ENCODE measurements at places on chromosomes 1 and 21. TPM values are rescaled to one million over a fixed set of nuclear protein-coding genes. Genes with fewer than 3 reads are reported as not detected.

- no peaks in the 10 kb centered on the region for H3K27me3 ChIP-seq
- H3K36me3 ChIP-seq = no peaks in the 10 kb centered on the region
- no peak overlapping the region for H3K27ac ChIP-seq
- H3K4me3 ChIP-seq = no peak overlapping the region
- DNase-seq = no peak
Observed at GRCh38 chr1:182175361-182175931, 113.9 kb upstream of the ZNF648 start.

DNA sequence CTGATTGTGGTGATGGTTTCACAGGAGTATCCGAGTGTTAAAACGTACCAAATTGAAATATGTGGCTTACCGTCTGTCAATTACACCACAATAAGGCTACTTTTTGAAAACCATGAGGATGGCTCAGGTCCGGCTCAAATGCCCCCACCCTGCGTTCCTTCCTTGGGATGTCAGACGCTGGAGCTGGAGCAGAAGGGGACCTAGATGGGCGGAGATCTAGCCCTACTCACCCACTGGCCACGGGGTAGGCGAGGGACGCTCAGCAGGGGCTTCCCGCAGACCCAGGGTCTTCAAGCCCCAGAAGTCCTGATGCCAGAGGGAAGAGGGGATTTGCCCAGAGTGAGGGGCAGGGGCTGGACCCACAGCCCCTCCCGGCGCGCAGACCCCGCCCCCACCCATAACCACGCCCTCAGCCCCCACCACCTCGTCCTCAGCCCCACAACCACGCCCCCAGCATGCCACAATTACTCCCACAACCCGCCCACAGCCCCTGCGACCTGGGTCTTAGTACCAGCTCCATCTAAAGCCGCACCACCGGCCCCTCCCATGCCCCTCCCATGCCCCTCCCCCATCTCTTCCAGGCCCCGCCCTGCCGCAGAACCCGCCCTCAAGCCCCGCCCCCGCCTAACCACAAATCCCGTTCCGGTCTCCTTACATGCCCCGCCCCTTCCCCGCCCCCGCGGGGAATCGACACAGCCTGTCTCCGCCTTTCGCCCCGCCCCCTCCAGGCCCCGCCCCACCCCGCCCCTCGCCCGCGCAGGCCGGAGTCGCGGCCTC, at the start of gene LRRC3:
LRRC3 (plus strand) TSS at position 764 of the 777 bp plus-strand sequence. CDS start 1,135 bp downstream, outside the sequence.
- H3K27ac ChIP-seq = no peak within 1 kb of the TSS
- H3K27me3 ChIP-seq = no peaks in the 10 kb centered on the region
- peak within 1 kb of the TSS; percentile 83 for H3K4me3 ChIP-seq
- H3K36me3 ChIP-seq = no peaks in the 10 kb centered on the region

DNA sequence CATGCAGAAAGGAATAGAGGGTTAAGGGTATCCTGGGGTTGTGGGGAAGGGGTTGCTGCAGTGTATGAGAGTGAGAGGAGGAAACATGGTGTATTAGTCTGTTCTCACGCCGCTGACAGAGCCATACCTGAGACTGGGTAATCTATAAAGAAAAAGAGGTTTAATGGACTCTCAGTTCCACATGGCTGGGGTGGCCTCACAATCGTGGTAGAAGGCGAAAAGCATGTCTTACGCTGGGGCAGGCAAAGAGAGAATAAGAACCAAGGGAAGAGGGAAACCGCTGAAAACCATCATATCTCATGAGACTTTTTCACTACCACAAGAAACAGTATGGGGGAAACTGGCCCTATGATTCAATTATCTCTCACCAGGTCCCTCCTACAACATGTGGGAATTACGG, 17.7 kb downstream of the OSBPL9 start:
- H3K4me3 ChIP-seq = no peak overlapping the region
- no peaks in the 10 kb centered on the region for H3K36me3 ChIP-seq
- H3K27ac ChIP-seq = no peak overlapping the region
- DNase-seq = no peak
- no peaks in the 10 kb centered on the region for H3K27me3 ChIP-seq
- H3K4me1 ChIP-seq = no peaks in the 10 kb centered on the region

- peak overlapping the region; percentile 88 for H3K4me3 ChIP-seq
- H3K36me3 ChIP-seq = no peaks in the 10 kb centered on the region
- no peaks in the 10 kb centered on the region for H3K4me1 ChIP-seq
- H3K27ac ChIP-seq = peak overlapping the region; percentile 70
- H3K27me3 ChIP-seq = no peaks in the 10 kb centered on the region
Observed at GRCh38 chr1:212413902-212414327, 771 bp downstream of the PACC1 start.

- no peak overlapping the region for H3K27ac ChIP-seq
- H3K4me1 ChIP-seq = no peaks in the 10 kb centered on the region
- no peak for DNase-seq
- H3K27me3 ChIP-seq = no peaks in the 10 kb centered on the region
- H3K36me3 ChIP-seq = no peaks in the 10 kb centered on the region
Observed at GRCh38 chr1:96918406-96918805, 196.8 kb downstream of the PTBP2 start.

DNA sequence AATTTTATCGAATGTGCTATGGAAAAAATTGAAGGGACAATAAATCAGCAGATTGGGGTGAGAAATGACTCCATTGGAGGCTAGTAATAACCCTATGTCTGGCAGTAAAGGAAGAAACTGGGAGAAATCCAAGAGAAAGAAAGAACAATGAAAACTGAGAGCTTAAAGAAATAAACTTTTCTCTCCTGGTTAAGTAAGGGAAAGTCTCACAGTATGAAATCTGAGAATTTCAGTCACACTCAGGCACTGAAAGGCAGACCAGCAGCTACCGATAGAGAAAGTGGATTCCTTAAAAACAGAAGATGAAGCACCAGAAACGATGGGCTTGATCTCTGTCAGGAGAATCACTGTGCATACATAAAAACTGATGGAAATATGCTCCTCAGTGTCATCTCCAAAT, 404.2 kb downstream of the PLPP3 start:
- no peaks in the 10 kb centered on the region for H3K4me1 ChIP-seq
- no peak overlapping the region for H3K27ac ChIP-seq
- no peaks in the 10 kb centered on the region for H3K36me3 ChIP-seq
- H3K27me3 ChIP-seq = no peaks in the 10 kb centered on the region
- DNase-seq = no peak

GRCh38 chr1:147640553-147641165, 29.7 kb downstream of the ACP6 start:
- H3K4me3 ChIP-seq = no peak overlapping the region
- no peaks in the 10 kb centered on the region for H3K36me3 ChIP-seq
- no peaks in the 10 kb centered on the region for H3K4me1 ChIP-seq
- peak; percentile 34 for DNase-seq
- no peaks in the 10 kb centered on the region for H3K27me3 ChIP-seq
- no peak overlapping the region for H3K27ac ChIP-seq

DNA sequence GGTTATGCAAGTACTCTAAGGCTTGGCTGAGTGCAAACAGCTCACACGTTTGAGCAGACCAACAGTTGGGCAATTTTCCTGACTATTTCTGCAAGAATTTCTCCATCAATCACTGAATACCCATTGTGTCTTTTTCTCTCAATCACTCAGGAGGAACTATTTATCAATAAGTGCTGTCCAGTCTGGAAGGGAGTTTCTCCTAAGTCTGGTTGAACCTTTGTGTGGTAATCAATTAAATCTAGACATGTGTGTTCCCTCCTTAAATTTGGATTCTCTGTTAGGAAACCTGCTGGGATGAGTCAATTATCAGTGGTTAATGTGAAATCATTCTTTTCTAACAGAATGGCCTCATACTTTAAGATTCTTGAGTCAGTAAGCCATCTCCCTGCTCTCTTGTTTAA, 6.8 kb upstream of the AADACL3 start:
- peak overlapping the region; percentile 41 for H3K27ac ChIP-seq
- H3K27me3 ChIP-seq = no peaks in the 10 kb centered on the region
- H3K36me3 ChIP-seq = no peaks in the 10 kb centered on the region
- no peak for DNase-seq
- no peak overlapping the region for H3K4me3 ChIP-seq
- peaks cover 9% of the 10 kb centered on the region for H3K4me1 ChIP-seq

- H3K36me3 ChIP-seq = no peaks in the 10 kb centered on the region
- no peak overlapping the region for H3K4me3 ChIP-seq
- no peak overlapping the region for H3K27ac ChIP-seq
- no peaks in the 10 kb centered on the region for H3K27me3 ChIP-seq
- H3K4me1 ChIP-seq = peaks cover 3% of the 10 kb centered on the region
Observed at GRCh38 chr1:207245124-207245523, 76.4 kb upstream of the CD55 start.

DNA sequence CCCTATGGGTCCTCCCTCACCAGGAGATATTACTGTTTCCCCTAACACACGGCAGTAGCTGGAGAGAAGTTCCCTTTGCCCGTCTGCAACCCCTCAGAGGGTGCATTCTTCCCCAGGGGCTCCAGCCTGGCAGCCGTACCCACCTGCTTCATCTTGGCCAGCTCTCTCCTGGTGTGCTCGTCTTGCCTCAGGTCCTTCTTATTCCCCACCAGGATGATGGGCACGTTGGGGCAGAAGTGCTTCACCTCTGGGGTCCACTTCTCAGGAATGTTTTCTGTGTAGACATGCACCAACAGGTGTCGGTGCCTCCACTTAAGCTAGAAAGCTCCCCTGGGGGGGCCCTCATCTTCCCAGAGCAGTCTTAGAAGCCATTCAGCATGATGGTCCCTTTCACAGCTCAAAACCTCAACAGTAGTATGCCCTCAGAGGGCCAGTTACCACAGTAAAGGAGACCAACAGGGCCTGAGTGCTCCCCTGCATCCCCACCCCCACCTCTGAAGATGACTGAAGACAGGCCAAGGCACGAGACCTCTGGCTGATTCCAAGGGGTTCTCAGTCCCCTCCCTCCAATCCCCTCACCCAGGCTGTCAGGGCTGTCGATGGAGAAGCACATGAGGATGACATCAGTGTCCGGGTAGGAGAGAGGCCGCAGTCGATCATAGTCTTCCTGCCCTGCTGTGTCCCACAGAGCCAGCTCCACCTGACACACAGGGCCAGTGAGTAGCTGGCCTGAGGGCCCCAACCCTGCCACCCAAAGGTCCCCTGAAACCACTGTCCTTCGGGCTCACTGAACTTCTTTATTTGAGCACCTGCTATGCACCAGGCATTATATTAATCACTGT, 4.3 kb downstream of the RHOC start:
- peaks cover 44% of the 10 kb centered on the region for H3K4me1 ChIP-seq
- peaks cover 48% of the 10 kb centered on the region for H3K36me3 ChIP-seq
- H3K27ac ChIP-seq = peak overlapping the region; percentile 94
- H3K4me3 ChIP-seq = no peak overlapping the region

DNA sequence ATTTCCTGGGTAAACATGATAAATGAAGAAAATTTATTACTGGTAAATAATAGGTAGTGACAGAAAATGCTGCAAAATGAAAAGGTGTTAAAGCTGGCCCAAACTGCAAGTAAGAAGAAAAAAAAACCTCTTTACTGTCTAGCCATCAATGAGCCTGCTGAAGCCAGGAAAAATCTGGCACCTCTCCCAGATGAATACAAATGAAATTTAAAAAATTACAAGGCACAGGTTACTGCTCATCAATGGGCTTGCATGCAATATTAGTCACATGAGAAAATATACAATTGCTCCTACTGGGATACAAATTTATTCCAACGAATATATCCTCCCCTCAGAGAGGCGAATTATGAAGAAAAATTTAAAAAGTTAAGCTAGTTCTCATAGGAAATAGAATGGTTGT, 1422.5 kb downstream of the KCNT2 start:
- H3K27me3 ChIP-seq = no peaks in the 10 kb centered on the region
- no peaks in the 10 kb centered on the region for H3K36me3 ChIP-seq
- H3K27ac ChIP-seq = no peak overlapping the region

- no peaks in the 10 kb centered on the region for H3K4me1 ChIP-seq
- H3K27ac ChIP-seq = no peak overlapping the region
- peaks cover 62% of the 10 kb centered on the region for H3K27me3 ChIP-seq
- DNase-seq = no peak
- H3K4me3 ChIP-seq = no peak overlapping the region
Observed at GRCh38 chr1:156833603-156834002, 17.0 kb upstream of the SH2D2A start.

GRCh38 chr1:117928881-117929342, 509 bp downstream of the GDAP2 start:
- H3K36me3 ChIP-seq = peaks cover 3% of the 10 kb centered on the region
- H3K27ac ChIP-seq = peak overlapping the region; percentile 89
- DNase-seq = no peak
- peaks cover 52% of the 10 kb centered on the region for H3K4me1 ChIP-seq
- H3K4me3 ChIP-seq = peak overlapping the region; percentile 89

RIMS3 gene
- total RNA-seq = 5.0 TPM
